ENCODE measurements at places on chromosomes 11 and 22.

DNA sequence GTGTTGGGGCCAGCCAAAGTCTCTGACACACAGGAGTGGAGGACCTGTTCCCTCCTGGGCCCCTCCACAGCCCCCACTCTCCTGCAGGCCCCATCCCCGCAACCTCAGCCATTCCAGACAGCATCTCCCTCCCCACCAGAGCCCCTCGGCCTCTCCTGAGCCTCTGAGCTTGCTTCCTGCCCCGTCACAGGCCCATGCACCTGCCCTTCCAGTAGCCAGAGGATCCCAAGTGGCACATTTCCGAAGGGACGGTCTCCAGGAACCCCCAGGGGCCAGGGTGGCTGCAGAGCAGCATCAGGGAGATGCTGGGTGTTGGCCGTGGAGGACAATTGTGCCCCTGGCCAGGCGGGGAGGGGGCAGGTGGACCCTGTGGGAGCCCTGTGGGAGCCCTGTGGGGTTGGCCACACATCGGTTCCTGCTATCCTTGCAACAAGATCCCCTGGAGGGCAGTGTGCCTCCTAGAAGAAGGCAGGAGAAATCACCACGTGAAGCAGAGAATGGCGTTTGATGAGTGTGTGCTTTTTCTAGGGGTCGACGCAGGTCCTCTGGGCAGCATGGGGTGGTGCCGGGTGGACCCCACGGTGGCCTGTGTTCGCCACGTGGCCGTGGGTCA is 45.3 kb upstream of the PPARA start:
- no peak for DNase-seq

DNA sequence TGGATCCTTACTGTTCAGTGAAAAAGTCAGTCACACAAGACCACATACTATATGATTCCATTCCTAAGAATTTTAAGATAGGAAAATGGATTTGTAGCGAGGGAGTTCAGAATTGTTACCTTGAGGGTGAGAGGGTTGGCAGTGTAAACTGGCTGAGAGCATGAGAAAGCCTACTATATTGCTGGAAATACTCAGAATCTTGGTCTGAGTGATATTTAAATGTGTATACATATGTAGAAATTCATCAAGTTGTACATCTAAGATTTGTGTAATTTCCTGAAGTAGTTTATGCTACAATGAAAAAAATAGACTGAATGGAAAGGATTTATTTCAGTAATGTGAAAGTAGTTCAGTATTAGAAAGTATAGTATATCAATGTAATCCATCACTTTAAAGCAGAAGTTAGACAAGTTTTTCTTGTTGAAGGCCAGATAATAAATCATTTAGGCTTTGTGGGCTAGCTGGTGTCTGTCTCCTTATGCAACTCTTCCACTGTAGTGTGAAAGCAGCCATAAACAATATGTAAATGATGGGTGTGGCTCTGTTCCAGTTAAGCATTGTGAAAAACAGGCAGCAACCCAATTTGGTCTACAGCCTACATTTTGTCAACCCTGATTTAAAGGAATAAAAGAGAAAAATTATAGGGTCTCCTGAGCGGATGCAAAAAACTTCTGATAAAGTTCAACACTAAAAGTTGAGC is 127.2 kb upstream of the THY1 start:
- DNase-seq: no peak

- no peak for DNase-seq
Observed at GRCh38 chr11:9629064-9629463, 34.8 kb upstream of the SWAP70 start.

- no peak for DNase-seq
Observed at GRCh38 chr11:16926883-16927626, 87.2 kb downstream of the PLEKHA7 start.

GRCh38 chr11:117414724-117415123 is 87.1 kb downstream of the CEP164 start:
- DNase-seq: no peak

- no peak for DNase-seq
Observed at GRCh38 chr11:86458294-86459001, 83.8 kb downstream of the CCDC81 start.

DNA sequence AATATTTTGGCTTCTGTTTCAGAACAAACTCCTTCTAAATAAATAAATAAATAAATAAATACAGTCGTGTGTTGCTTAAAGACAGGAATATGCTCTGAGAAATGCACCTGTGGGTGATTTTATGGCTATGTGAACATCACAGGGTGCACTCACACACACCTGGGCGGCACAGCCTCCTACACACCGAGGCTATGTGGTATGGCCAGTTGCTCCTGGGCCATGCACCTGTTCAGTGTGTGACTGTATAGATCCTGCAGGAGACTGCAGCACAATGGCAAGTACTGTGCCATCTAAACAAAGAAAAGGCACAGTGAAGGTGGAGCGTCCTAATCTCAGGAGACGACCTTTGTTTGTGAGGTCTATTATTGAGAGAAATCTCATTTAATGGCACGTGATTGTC is 1281.1 kb downstream of the TBC1D22A start:
- DNase-seq: no peak

GRCh38 chr11:124569697-124570096 is at the start of gene OR8A1:
TSS of gene OR8A1 (plus strand) at chr11:124569997. CDS start at chr11:124570120, 123 bp downstream.
- DNase-seq: no peak

DNA sequence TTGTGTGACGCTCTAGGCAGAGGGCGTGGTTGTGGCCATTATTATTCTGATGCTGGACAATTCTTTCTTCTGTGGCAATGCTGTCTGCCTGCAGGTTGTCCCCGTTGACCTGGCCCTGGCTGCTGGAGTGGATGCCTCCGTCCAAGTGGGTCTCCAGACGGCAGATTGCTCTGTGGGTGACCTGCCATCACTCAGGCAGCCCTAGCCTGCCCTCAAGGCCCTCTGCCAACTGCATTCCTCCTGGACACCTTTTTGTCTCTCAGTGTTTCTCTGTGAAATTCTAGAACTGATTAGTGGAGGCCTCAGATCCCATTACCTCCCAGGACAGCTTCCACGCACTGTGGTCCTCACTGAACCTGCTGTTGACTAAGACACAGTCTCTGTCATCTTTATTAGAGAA is 86.7 kb downstream of the TBC1D22A start:
- DNase-seq: no peak

DNA sequence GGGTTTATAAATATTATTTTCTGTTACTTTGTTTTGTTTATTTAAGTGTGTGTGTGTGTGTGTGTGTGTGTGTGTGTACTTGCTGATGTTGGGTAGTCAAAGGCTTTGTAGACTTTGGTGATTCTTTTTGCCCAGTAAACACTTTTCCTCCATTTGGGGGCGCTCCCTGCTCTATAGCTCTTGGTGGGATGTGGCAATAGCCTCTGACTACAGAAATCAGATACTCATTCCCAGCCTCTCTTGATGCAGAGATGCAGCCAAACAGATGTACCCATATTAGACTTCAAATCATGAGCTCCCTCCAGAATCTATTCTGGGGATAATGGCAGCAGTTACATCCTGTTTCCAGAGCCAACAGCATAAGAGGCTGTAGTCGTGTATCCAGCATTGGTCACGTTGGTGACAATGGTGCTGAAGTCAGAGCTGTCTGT is 33.4 kb upstream of the APOL5 start:
- no peak for DNase-seq

DNA sequence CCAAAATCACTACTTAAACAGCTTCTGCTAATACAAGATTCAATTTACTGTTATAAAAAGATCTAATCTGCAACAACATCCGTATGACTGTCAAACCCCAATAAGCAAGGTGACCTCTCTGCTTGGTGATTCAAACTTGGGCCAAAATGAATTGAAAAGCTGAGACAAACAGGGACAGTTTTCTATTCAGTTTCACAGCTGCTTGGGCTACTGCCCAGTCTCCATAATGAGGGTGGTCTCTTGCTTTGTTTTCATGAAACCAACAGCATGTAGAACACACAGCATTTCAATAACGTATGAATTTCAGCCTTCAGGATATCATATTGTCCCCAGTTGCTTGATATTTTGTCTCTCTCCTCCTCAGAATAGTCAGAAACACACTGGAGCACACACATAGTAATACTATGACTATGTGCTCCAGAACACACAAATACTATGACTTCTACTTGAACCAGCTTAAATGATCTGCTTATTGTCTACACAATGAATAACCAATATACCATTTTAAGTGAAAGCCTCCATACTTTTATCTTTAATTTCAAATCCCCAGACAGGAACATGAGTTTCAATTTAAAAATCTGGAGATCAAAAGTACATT is 285.0 kb downstream of the TTC28 start:
- no peak for DNase-seq

GRCh38 chr22:50289942-50290630 is 17.4 kb downstream of the PLXNB2 start:
- no peak for DNase-seq

DNA sequence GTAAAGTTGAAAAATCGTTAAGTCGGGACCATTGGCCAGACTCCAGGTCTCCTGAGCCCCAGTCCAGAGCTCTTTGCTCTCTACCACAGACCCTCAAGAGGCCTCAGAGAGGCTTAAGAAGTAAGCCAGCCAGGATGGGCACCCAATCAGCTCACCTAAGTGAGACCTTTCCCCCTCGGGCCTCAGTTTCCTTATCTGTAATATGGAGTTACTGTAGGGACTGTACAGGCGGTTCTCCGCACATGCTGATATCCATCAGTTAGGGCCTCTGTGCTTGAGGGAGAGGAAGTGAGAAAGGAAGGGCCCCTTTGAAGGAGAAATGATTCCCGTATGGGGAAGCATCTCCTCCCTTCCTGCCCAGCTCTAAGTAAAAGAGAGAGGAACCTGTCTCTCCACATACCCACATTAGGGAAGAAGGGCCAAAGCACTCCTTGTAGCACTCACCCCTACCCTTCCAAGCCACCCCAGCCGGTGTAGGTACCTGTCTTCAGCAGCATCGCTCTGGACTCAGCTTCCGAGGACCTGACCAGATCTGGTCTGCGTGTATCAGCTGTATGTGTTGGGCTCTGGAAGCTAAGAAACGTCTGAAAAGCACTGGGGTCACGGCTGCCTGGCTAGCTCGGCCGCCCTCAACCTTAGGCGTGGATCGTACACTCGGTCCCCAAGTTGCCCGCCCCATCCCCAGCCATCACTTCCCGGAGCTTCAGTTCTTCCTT is 653 bp downstream of the NAGA start:
- no peak for DNase-seq

GRCh38 chr11:116960930-116961329 is 123.5 kb upstream of the APOA1 start:
- no peak for DNase-seq

DNA sequence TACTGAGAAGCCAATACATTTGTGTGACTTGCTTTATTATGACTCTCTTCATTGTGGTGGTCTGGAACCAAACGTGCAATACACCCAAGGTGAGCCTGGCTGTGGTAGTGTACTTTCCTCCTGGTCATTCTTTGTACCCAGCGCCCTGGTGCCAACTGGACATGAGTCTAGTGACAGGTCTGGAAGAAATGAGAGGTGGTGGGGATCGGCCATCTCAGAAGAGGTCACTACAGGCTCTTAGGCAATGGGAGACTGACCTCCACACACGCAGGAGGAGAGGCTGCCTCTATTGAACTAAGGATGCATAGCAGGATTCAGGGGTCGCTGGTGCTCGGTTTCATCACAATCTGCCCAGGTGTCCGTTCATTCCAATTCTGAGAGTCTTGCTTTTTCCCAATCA is 56.4 kb upstream of the RTL6 start:
- DNase-seq: no peak

- DNase-seq: no peak
Observed at GRCh38 chr22:47816863-47817210, 1054.4 kb downstream of the TBC1D22A start.

DNA sequence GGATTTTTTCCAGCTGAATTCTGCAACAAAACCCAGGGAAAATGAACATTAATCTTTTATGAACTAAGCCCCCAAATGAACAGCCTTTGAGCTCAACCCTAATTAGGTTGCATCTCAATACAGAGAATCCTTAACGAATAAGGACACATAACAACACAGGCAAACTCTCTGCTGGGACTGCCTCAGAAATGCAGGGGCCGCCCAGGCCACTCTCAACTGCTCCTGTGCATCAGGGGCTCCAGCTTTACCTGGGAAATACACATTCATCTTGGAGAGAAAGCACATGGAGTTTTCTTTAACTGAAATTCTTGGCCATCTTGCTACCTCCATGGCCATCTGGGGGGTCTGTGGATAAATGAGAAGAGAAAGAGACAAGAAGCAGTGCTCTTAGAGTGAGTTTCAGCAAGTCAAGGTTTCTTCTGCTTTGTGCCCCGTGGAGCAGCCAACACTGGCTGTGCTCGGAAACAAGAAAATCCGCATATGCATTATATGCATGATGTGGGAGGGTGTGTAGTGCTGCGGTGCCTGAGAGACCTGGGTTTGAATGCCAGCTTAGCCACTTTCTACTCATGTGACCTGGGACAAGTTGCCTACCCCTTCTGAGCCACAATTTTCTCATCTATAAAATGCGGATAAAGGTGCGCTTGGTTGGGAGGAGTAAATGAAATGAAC is 81.9 kb upstream of the RCN1 start:
- no peak for DNase-seq

GRCh38 chr11:120563703-120564572 is 52.4 kb downstream of the GRIK4 start:
- no peak for DNase-seq

- DNase-seq: no peak
Observed at GRCh38 chr22:28798810-28799605, 1.4 kb downstream of the XBP1 start.

DNA sequence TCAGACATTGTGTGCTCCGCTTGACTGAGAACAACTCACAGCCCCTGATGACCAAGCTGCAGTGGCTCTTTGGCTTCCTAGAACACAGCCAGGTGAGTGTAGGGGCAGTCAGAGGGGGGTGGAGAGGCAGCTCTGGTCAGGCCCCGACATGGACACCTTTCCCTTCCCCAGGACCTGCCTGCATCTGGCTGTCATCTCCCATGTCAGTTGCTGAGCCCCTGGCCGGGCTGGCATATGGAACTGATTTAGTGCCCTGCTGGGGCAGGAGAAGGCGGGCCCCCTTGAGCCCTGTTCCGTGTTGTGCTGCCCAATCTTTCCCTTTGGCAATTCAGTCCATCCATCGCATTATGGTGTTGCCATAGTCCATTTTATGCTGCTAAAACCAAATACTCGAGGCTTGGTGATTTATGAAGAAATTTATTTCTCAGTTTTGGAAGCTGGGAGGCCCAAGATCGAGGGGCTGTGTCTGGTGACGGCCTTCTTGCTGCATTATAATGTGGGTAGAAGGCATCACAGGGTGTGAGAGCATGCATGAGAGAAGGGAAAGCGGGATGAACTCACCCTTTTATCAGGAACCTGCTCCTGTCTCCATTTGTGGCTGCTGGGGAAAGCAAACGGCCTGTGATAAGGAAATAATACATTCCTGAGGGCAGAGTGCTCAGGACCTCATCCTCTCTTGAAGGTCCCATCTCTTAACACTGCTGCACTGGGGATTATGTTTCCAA is 19.0 kb downstream of the USP35 start:
- no peak for DNase-seq

GRCh38 chr11:131579932-131580387 is 209.5 kb downstream of the NTM start:
- no peak for DNase-seq

DNA sequence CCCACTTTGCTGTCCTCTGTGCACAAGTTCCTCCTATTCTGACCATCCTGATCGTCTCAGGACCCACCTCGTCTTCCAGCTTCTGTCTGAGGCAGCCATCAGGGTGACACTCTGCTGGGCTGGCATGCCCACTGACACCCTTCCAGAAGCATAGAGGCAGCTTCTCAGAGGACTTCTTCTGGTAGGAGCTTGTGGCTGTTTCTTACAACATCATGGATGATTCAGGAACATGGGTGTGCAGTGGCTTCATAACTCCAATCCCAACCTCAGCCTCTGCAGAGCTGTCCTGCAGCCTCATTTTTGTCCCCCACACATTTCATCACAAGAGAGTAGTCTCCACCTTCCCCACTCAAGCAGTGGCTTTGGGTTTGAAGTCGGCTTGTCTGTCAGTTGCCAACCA is 20.9 kb upstream of the CTR9 start:
- no peak for DNase-seq

- DNase-seq: peak; percentile 24
Observed at GRCh38 chr11:66100272-66101065, 30.4 kb downstream of the PACS1 start.
